NCI-H460 (cell line): ENCODE measurements at places on chromosomes 16 and 17. TPM values are rescaled to one million over a fixed set of nuclear protein-coding genes. Genes with fewer than 3 reads are reported as not detected.

The ITGAL gene
- not detected in 2 replicates for total RNA-seq

GRCh38 chr17:55157165-55157564 is 107.6 kb upstream of the HLF start:
- DNase-seq: no peak

The C16orf92 gene
- total RNA-seq: not detected in 2 replicates

The SMIM36 gene
- not detected in 2 replicates for total RNA-seq

The TBKBP1 gene
- 2.7 and 5.3 TPM in 2 replicates for total RNA-seq

DNA sequence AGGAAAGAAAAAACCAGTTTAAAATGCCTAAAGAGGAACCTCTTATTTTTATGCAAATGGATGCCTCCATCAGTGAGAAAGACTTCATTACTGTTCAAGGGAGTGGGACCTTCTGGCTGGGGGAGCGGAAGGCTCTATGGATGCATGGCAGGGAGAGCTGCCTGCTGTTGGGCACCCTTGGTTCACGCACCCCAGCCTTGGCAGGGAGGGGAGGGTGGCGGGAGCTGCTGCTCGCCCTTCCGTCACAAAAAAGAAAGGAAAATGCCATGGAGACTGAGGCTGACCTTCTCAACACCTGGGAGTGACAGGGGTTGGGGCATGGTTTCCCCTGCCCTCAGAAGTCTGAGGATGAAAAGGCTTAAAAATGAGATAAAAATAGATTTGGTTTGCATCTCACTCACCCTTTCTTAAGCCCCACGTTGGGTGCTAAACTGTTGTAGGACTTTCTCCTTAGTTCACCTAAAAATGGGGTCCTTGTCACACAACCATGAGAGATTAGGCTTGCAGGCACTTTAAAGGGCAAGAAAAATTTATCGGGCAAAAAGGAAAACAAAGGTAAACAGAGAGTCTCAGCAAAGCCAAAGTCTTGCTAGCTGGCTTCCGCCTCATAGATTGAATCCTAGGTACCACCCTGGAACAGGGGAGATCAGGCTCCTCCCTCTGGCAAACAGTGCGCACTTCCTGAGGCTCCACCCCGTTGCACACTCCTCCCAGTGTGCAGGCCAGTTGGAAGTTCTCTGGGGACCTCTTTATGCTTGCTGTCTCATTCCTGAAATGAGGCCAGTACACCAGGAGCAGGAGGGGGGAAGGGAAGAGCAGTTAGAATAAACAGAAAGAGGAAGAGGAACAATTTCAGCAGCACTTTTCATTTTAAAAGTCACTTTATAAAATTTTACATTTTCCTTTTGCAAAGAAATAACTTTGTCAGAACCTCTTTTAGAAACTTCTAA is 31.6 kb downstream of the PHKB start:
- no peak for DNase-seq

The QRICH2 gene
- total RNA-seq: 0.23 and 0.67 TPM in 2 replicates

DNA sequence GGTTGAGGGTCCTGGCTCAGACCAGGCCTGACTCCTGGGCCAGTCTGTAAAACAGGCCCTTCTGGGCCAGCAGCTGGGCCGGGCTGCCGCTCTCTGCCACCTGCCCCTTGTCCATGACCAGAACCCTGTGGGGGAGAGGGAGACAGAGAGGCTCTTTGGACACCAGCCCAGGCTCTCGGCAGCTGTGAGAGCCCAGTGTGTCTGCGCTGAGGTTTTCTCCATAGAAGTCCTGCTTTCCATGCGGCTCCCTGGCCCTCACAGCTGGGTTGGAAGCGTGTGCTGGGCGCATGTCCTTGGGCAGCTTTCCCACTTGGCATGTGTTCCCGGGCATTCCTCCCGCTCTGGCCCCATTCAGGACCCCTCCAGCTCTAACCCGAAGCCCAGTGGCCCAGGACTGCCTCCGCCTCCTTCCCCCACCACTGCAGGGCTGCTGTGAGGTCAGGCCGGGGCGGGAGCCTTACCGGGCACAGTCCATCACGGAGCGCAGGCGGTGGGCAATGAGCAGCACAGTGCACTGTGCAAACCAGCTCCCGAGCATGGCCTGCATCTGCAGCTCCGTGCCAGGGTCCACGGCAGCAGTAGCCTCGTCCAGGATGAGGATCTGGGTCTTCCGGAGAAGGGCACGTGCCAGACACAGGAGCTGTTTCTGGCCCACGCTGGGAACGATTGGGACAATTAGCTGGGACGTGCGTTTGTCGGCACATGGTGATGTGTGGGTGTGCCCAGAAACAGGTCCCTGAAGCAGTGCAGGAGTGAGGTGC is 73.0 kb downstream of the ABCC6 start:
- no peak for DNase-seq
